Upper lobe of left lung (tissue), 6 donors: ENCODE measurements at places on chromosomes 2 and 18. TPM values are rescaled to one million over a fixed set of nuclear protein-coding genes. Genes with fewer than 3 reads are reported as not detected.

- no peak for DNase-seq
Measured at GRCh38 chr2:215854008-215854407, 159.3 kb downstream of the MREG start.

DNA sequence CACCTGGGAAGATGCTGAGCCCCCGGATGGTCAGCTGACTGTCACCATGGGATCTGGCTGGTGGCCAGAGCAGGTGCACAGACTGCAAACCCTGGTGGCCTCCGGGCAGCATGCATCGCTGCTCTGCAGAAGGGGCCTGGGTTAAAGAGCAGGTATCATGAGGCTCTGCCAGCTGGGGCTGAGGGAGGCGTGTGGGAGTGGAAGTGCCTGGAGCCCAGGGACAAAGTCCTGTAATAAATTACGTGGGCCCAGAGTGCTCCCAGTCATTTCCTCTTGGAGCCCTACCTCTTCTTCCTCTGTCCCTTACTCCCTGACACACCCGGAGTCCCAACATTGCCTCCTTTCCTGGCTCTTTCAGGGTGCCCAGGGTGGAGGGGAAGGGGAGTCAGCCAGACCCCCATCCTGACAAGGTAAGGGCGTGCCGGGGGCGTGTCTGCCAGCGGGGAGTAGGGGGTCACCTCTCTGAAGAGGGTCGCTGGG is at the start of gene MYO7B:
Gene MYO7B (plus strand): TSS at position 262 of the 480 bp plus-strand sequence. CDS start 24,040 bp downstream, outside the sequence.
- DNase-seq = no peak

DNA sequence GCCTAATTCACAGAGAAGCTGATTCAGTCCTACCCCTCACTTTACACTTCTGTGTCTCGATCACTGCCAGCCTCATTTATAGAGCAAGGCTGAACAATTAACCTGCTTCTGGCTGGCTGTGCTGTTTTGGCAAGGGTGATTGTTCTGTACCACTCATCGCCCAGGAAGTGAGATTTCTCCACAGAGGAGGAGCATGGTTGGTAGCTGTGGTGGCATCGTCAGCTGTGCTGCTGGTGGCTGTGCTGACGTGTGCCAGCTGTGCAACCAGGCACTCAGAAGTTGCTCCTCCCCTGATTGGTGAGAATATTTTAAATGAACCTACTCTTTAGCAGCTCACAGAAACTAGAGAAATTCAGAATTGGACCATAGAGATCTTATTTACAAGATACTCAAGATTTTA is 158.3 kb downstream of the EML6 start:
- no peak for DNase-seq

The SFTPB gene
- total RNA-seq = 10,501 TPM

DNA sequence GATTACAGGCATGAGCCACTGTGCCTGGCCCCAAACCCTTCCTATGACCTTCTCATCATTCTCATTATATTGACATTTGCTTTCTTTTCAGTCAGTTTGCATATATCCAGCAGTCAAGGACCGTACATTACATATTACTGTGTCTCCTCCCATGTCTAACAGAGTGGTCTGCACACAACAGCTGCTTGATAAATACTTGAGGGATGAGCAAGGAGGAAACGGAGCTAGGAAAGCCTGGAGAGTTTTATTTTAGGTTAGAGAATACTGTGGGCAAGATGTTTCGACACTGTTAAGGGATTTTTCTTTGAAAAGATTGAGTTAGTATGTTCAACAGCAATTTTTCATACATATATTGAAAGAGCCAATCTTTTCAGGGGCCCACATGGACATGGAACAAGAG is 76.2 kb upstream of the CHRNA1 start:
- no peak for DNase-seq

- DNase-seq = peak; percentile 37
Measured at GRCh38 chr18:72544092-72544886, at the start of gene CBLN2. CBLN2 (minus strand) TSS chr18:72544342; CDS start chr18:72542160, 2,182 bp downstream.
